ENCODE measurements at places on chromosomes 2 and 18. TPM values are rescaled to one million over a fixed set of nuclear protein-coding genes. Genes with fewer than 3 reads are reported as not detected.

Gene ABCB11
- not detected for total RNA-seq

Gene POMC
- total RNA-seq: 0.85 TPM

Gene GALNT3
- total RNA-seq: 1.2 TPM

Gene NEU2
- not detected for total RNA-seq

Gene TLX2
- under 0.01 TPM for total RNA-seq

Gene NABP1
- total RNA-seq: 79.5 TPM

Gene SPOPL
- 19.7 TPM for total RNA-seq

Data from regular cardiac myocyte (primary cell).